ENCODE measurements at places on chromosomes 12 and 14.

- DNase-seq, result no peak
Measured at GRCh38 chr14:54533100-54533499, 23.4 kb downstream of the CGRRF1 start.

GRCh38 chr14:96752594-96752993 lies 44.6 kb upstream of the VRK1 start:
- DNase-seq, result no peak

- DNase-seq, result no peak
Measured at GRCh38 chr12:57325395-57325794, 74.4 kb upstream of the STAC3 start.

DNA sequence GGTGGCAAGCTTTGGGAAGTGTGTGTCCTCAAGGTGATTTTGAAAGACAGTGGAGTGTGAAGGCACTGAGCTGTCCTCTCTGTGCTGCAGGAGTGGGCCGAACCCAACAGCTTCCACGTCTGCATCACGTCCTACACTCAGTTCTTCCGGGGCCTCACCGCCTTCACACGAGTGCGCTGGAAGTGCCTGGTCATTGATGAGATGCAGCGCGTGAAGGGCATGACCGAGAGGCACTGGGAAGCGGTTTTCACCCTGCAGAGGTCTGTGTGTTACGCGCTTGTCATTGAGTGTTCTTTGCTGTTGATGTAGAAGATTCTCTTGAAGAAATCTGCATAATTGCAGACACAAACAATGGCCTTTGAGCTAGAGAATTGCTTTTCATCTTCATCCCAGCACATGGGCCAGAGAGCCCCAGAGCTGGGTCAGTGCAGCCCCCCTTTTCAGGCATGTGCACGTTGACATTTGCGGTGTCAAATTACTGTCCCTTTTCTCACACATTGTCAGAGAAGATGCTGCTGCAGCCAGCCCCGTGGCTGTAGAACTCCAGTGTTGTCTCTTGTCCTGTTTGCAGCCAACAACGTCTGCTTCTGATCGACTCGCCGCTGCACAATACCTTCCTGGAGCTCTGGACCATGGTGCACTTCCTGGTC lies 63.3 kb downstream of the EP400 start:
- no peak for DNase-seq

- no peak for DNase-seq
Measured at GRCh38 chr12:6826125-6826733, 2.0 kb upstream of the P3H3 start.

DNA sequence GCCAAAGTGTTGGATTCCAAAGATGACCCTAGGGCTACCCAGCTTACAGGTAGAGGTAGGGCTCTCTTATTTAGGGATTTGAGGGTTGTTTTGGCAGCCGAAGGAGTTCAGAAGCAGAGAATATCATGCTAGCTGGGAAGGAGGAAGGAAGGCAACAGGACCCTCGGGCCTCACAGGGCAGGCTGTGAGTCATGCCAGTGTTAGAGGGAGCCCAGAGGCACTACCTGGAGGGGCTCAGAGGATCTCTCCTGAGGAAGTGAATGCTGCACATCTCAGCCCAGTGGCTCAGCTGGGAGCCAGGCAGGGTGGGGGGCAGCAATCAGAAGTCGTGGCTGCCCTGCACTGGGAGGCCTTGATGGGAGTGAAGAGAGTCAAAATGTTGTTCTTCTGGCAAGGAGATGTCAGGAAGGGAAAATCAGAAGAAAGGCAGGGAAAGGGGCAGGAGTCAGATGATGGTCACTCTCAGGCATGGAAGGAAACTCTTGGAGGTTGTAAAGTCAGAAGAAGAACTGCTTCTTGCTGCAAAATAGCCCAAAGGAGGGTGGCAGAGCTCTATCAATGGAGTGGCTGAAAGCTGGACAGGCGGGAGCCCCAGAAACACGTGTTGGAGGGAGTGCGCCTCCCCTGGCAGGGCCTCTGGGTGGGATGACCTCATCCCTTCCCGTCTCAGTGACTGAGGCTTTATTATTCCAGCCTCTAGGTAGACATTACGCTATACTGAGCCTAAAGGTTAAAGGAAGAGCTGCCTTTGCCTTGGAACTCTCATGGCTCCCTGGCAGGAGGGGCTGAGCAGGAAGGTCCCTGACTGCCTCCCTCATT lies 141.3 kb downstream of the SMOC1 start:
- DNase-seq, result no peak

- DNase-seq, result no peak
Measured at GRCh38 chr12:129723260-129723659, 180.6 kb downstream of the TMEM132D start.

GRCh38 chr12:93729934-93730333 lies 52.8 kb downstream of the CRADD start:
- DNase-seq, result no peak

DNA sequence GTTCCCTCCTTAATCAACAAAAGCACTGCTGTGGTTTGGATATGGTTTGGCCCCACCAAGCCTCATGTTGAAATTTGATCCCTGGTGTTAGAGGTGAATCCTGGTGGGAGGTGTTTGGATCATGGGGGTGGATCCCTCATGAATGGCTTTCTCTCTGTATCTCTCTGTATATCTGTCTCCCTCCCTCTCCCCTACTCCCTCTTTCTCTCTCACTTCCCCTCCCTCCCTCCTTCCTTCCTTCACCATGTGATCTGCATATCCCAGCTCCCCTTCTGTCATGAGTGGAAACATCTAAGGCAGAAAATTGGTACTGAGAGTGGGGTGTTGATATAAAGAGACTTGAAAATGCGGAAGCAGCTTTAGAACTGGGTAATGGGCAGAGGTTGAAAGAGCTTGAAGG lies 5.2 kb downstream of the GSKIP start:
- no peak for DNase-seq

DNA sequence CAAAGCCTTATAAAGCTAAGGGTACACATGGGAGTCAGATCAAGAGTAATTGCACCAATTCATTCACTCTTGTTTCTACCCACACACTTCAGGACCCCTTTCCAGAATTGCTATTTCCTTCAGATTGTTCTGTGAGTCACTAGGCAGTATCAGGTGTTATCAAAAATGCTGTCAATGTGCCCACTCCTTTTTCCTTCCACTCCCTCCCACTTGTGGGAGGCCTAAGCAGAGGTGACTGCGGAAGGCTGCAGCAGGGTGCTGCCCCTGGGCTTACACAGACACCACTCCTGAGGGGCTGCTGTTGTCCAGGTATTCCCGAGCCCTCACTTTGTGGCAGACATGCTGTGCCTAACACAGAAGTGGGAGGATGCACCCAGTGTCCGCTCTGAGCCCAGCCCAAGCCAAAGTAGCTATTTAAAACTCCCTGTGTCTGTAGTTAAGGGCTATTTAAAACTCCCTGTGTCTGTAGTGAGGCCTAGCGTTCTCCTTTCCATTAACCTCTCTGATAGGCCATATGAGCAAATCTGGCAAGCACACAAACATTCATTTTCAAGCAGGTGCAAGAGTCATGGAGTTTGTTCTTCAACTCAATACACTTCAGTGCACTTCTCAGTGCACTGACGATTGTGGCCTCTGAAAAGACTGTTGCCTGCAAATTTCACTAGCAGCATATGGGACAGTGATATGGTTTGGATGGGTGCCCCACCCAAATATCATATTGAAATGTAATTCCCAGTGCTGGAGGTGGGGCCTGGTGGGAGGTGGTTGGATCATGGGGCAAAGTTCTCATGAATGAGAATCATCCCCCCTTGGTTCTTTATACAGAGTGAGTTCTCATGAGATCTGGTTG lies 117.8 kb downstream of the PHLDA1 start:
- DNase-seq, result no peak

DNA sequence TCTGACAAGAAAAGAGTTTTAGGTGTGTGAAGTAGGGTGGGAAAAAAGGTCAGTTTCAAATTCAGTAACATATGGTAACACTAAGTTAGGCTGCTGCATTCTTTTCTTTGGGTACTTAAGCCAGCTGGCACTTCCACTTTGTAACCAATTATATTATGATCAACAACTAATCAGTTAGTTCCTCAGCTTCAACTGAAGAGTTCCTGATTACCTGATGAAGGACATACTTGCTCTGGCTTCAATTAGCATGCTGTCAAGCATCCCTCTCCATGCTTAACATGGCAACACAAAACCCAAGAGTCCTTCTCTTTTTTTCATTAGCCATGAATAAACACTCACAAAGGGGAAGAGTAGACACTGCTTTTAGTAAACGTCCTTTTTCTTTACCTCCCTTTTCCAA lies 6.8 kb upstream of the KANSL2 start:
- no peak for DNase-seq

GRCh38 chr12:90077756-90078155 lies 369.1 kb upstream of the ATP2B1 start:
- DNase-seq, result no peak

DNA sequence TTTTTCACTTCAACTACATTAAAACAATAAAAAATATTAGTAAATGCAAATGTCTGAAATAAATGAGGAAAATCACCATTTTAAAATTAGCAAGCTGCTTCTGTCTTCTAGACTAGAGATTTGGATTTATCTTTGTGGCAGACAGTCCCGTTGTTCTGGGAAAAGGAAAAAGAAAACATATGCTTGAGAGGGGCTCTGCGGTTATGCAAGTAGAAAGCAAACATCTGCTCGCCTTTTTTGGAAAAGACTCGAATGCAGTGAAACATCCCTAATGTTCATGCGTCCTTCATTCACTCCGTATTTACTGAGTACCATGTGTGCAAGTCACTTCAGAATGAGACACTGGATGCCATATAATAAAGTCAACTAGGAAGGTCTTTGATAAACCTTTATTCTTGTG lies 44.9 kb downstream of the IFNG start:
- no peak for DNase-seq

DNA sequence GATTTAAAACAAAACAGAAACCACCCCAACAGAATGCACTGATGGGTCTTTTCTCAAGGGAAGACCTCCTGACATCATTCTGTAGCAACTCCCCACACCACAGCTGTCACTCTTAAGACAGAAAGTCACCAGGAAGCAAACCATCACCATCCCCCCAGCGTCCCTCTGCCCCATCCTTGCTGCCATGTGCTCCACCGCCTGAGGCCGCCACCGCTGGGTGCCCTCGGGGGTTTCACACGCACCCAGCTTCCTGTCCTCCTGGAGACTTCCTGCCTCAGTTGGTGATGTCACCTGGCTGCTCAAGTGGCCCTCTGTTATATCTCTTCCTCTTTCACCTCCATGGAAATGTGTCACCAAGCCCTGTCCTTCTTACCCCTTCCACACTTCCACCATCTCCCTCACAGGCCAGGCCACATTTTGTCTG lies 71.4 kb upstream of the GPR68 start:
- no peak for DNase-seq

GRCh38 chr14:95125915-95126314 lies 31.4 kb downstream of the DICER1 start:
- no peak for DNase-seq

- DNase-seq, result no peak
Measured at GRCh38 chr14:66206554-66206953, 279.6 kb upstream of the CCDC196 start.

DNA sequence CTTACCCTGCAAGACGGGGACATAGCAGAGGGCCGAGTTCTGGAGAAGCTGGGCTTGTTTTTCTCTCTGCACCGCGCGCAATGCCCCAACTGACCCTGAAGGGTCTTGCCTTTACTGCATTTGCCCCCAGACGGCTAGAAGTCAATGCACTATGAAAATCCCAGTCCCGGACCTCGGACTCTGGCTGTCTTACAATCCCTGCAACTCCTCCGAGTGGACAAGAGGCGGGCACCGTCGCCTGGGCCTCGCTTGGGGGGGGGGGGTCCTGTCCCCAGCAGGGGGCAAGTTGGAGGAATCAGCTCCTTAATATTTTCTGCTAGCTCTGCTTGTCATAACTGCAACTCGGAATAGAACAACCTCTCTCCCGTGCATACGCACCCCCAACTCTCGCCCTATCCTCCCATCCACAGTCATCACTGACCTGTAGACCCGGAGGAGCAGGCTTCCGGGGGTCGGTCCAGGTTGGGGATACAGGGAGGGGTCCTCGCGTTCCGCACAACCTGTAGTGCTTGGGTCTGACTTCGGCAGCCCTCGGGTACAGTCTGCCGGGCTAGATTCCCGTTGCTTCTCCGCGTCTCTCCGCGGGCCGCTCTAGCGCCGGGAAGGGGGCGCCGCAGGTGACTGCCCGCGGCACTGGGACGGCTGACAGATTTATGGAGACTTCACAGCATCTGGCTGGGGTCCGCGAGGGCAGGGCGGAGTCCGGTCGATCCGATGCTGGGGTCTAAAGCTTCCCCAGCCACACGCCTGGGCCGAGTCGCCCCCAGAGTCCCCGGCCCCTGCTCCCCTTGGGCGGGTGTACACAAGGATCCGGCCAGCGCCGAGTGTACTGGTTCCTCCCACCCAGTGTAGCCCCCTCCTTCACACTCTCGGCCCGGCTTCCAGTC lies 3.3 kb upstream of the PAX9 start:
- no peak for DNase-seq

GRCh38 chr14:105525861-105526775 lies at the start of gene TMEM121:
TMEM121 (plus strand) TSS chr14:105526583; CDS start chr14:105528835, 2,252 bp downstream.
- DNase-seq, result no peak

DNA sequence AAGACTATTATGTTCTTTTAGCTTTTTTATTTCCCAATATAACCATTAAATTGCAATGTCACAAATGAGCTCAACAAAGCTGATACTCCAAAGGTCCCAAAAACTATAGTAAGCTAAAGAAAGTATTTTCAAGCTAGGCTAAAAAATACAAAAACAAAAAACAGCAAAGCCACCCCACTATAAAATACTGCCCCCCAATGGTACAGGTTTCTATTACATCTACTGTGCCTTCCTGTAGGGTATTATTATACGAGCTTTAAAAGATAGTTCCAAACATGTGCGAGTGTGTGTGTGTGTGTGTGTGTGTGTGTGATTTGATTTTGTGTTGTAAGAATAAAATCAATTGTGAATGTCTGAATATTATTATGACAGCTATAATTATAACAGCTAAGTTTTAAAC lies 1.1 kb downstream of the IFNG start:
- DNase-seq, result no peak

- peak; percentile 8 for DNase-seq
Measured at GRCh38 chr14:76050797-76051392, 65.3 kb downstream of the IFT43 start.

- no peak for DNase-seq
Measured at GRCh38 chr14:103628221-103628683, 759 bp upstream of the KLC1 start.

GRCh38 chr12:113190761-113191160 lies 5.2 kb downstream of the RITA1 start:
- no peak for DNase-seq

GRCh38 chr12:132275110-132275531 lies 54.3 kb downstream of the GALNT9 start:
- DNase-seq, result no peak

GRCh38 chr12:45989287-45989686 lies 1.1 kb downstream of the SCAF11 start:
- DNase-seq, result no peak

Data from fibroblast of skin of left biceps (primary cell).